ENCODE measurements at places on chromosomes 12 and 14.

DNA sequence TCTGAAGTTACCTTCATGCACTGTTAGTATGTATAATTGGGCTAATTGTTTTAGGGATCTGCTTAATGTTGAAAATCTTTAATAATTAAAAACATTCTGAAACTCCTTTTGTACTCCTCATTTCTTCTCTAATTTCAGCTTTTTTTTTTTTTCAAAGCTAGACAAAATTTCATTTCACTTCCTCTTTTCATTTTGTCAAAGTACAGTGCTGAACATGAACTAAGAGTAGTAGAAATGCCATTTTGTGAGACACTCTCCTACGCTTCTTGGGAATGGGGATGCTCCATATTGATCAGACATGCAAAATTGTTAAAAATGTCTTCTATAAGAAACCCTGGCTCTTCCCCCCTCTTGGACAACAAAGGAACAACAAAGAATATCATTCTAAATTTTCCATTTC lies 1.7 kb downstream of the ABCD2 start:
- no peak for DNase-seq

GRCh38 chr12:32365473-32366064 lies 33.8 kb upstream of the FGD4 start:
- peak; percentile 68 for DNase-seq

DNA sequence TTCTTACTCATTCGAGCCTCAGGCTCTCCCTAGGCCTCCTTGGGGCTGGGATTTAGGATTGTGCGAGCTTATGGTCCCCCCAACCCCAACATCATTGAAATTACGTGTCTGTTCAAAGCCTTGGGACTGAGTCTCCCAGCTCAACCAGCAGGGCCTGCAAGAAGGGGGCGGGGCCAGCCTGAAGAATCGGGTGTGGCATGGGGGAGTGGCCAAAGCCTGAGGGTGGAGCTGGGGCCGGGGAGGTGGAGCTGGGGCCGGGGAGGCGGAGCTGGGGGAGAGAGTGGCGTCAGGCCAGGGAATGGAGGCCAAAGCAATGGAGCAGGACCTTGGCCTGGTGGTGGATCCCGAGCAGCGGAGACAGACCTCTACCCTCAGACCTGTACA lies 24.3 kb upstream of the HSPB8 start:
- peak; percentile 53 for DNase-seq

GRCh38 chr12:59429766-59430165 lies 166.1 kb upstream of the SLC16A7 start:
- DNase-seq = no peak

DNA sequence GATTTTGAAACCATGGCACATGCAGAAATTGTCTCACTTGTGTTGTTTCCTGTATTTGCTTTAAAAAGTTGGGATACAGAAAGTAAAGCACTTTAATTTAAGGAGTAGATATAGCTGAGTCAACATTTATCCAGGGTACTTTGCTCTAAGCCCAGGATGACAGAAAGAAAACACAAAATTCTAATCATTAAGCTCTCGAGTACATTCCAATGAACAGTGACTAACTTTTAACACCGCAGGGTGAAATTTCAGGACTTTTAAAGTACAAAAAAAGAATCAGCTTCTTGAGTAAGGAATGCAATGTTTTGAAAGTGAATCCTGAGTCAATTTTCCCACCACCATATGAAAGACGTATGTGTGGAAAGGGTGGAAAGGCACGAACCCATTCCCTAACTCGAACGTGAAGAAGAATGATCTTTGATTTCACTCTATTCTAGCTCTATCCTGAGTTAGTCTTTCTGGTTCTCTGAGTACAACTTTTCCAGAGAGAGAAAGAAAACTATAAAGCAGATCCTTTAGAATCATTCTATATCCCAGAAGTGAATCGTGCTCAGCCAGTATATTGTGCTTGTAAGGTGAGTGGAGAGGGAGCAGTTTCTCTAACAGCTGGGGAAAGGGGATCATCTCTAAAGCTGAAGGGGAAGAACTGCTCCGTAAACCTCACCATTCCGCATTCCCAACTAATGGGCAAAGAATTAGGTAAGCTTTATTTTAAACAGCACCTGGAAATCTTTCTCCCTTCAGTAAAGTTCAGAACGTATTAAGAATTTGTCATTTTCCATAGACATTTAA lies 779.0 kb upstream of the FLRT2 start:
- no peak for DNase-seq

DNA sequence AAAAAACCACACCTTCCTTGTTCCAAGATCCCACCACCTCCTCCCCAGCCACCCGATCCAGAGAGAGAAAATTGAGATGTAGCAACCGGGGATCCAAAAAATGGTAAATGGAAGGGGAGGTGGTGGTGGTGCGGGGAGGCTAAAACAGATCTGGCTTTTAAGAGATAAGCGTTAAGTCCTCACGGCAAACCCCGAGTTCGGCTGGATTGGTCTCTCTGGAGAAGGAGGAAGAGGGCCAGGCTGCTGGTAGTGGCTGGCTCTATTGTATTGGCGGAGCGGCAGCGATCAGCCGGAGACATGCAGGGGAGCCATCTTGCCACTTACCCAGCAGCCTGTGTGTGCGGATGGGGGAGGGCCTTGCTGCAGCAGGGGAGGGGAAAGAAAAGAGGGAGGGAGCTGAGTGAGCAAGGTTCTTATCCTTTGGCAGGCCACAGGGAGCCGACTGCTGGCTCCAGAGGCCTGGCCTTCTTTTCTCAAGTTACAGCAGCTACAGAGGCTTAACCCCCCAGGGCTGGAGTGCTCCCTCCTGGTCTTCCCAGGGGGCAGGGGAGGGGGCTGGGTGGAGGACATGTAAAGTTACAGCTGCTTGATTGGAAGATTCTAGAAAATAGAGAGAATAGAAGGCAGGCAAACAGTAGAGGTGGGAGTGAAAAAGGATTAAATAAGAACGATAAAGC lies 14.1 kb upstream of the CDH24 start:
- no peak for DNase-seq

DNA sequence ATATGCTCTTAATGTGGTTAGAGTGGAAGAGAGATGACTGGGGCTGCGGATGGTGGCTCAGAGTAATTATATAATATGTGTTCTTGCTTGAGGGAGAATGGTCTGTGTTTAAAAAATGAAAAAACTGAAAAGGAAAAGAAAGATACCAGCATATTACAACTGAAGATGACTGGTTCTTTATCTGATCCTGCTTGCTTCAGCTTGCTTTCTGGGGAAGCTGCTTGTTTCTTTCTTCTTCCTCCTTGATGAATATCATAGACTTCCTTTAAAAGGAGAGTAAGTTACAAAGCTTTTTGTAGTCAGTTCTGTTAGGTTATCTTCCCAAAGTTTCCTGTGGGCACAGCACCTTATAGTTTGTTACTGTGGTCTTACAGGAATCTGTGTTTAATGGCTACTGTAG lies 210.9 kb downstream of the ERC1 start:
- DNase-seq = peak; percentile 7

- DNase-seq = no peak
Observed at GRCh38 chr12:131353826-131354225, 357.1 kb upstream of the SFSWAP start.

GRCh38 chr12:4009979-4010704 lies 136.9 kb upstream of the PARP11 start:
- no peak for DNase-seq

Measured in erythroblast (primary cell).